Effector CD4-positive, alpha-beta T cell (primary cell): ENCODE measurements at places on chromosomes 11 and 22.

GRCh38 chr22:29113319-29113718 lies 40.5 kb downstream of the KREMEN1 start:
- no peak for DNase-seq

DNA sequence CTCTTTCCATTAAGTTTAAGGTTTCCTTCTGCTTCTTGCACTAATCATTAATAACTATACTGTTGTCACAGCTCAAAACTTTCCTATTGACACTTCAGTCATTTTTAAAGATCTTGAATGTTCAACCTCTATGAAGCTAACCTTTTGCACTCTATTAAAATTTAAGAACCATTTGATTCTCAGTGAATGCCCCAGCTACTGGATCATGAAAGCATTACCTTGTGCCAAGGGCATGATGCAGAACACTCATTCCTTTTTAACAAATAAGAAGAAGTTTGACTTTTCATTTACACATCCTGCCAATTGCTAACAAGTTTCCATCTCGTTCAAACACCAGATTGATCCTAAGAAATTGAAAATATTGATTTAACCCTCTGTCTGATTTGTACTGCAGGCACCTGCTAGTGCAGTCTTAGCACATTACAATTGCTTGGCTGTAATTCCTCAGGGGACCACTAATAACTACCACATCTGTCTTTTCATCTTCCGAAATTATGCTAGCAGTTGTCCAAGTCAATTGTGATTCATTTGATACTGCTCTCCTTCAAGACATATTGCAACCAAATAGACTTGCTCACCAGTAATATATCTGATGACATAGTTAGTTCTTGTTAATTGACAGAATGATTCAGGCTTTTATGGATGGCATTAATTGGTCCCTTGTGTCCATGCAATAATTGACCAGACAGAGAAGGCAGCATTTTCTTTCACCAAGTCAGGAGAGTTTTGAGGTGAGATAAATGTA lies 158.4 kb downstream of the TEAD1 start:
- no peak for DNase-seq

GRCh38 chr22:48496226-48496845 lies 1331.3 kb downstream of the BRD1 start:
- no peak for DNase-seq

- DNase-seq = no peak
Measured at GRCh38 chr22:26779108-26779507, 121.7 kb downstream of the MIAT start.

- DNase-seq = no peak
Measured at GRCh38 chr11:17642980-17643379, 76.4 kb upstream of the MYOD1 start.

DNA sequence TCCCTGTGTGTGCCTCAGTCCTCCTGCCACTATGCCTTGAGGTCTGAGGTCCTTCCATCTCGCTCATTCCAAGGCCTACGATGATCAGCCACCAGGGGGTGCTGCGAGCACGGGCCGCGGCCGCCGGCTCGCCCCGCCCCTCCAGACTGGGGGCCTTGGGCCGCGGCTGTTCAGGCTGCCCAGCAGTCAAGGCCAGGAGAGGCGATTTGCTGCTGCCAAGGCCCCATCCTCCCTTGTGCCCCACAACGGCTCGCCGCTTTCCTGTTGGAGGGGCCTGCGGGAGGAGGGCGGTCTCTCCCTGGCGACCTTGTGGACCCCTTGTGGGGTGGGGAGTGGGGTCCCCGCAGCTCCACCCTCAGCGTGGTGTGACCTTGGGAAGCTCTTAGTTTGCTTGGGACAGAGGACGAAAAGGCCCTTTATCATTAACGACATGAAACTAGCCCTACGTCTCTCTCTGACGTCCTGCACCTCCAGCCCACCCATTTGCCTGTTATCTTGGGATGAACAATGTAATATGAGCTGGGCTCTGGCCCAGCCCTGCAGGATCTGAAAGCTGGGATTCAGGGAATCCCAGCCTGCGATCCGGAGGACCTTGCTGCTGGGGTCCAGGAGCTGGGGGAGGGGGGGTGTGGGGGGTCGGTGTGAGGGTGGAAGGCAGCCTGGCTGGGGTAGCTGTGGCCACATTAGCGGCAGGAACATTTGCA lies 5.3 kb upstream of the GALR3 start:
- DNase-seq = peak; percentile 72

DNA sequence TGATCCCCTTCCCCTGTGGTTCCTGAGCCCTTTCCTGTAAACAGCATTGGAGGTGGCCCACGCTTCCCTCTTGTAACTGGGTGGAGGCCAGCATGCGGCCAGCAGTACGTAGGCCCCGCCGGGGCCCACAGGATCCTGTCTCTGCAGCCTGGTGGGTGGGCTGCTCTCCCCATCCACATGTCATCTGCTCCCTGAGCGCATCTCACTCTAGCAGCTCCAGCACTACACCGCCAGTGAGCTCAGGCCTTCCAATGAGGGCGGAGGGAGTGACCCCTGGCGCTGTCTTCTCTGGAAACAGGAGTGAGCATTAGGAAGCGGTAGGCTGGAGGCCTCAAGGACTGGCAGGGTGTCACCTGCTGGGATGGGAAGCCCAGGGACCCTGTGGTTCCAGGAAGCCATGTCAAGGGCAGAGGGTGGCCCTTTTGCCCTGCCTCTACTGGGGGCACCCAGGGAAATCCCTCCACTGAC lies 363.9 kb downstream of the TBC1D22A start:
- no peak for DNase-seq

DNA sequence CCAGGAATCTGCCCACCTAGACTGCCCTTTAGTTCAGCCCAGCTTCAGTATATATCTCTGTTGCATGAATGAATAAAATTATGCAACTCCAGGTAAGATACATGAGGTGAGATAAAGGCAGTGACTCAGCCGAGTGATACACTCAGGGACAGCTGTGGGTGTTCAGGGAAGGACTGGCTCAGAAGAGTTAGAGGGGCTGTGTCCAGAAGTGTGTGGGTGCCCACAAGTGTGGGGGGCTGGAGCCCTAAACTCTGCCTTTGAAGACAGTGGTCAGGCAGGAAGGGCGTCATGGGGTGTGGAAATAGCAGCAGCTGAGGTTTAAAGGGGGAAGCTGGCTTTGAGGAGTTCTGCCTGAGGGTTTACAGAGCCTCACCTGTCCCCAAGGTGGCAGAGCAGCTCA lies 8.3 kb downstream of the FTH1 start:
- DNase-seq = no peak

DNA sequence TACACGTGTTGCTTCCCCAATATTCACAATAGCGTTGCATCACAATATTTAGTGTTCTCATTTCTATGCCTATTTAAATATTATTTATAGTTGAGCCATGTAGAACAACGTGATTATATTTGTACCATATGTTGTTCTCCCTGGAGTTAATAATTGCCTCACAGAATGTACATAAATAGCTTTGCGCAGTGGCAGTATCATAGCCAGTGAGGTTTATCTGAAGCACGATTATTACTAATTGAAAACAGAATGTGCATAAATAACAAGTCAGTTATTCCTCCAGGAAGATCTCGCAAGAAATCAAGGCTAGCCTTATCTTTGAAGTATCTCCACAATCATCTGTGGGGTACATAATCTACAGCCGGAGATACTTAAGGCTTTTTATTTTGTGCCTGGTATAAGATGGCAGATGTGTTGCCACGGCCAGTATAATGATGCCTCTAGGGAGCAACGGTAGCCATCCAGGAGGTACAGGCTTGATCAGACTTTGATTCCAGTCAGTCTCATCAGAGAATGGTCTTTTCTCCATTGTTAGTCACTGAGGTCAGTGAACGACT lies 197.5 kb downstream of the MSANTD4 start:
- DNase-seq = no peak

GRCh38 chr11:109552376-109552775 lies 130.4 kb downstream of the C11orf87 start:
- no peak for DNase-seq

DNA sequence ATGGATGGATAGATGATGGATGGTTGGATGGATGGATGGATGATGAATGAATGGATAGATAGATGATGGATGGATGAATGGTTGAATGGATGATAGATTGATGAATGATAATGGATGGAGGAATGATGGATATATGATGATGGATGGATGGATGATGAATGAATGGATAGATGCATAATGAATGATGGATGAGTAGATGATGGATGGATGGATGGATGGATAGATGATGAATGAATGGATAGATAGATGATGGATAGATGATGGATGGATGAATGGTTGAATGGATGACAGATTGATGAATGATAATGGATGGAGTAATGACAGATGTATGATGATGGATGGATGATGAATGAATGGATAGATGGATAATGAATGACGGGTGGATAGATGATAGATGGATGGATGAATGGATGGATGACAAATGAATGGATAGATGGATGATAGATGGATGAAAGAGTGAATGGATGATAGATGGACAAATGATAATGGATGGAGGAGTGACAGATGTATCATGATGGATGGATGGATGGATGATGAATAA lies 1466.5 kb downstream of the BRD1 start:
- no peak for DNase-seq

DNA sequence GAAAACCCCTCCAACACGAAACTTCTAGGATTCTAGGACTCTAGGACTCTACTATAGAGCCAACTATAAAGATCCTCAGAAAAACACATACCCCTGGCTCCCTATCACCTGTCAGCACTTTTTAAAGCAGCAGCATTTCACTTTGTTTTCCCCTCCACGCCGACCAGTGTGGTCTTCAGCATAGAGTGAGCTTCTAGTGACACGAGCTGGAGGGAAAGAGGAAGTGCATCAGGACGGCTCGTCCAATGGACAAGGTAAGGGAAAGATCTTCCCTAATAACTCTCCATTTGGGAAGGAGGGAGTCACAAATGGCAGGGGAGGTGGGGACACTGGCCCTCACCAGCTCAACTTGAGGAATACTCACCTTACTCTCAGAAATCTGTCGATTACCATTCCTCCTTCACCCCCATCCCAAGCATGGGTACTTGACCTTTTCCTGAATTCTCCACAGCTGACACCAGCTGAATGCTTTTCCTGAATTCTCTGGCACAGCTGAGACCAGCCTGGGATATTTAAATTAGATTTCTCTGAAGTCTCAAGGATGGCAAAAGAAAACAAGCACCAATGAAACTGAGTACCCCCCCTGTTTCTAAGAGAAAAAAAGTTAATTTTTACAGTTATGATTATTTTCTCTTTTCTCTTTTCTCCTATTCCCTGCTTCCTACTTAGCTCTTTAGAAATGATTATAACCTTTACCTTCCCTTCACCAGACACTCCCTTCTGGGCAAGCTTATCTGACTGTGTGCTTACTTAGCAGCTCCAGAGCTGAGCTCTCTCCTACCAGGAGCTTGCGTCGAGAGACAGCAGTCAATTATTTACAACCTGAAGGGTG lies 33.3 kb upstream of the NNMT start:
- DNase-seq = no peak

DNA sequence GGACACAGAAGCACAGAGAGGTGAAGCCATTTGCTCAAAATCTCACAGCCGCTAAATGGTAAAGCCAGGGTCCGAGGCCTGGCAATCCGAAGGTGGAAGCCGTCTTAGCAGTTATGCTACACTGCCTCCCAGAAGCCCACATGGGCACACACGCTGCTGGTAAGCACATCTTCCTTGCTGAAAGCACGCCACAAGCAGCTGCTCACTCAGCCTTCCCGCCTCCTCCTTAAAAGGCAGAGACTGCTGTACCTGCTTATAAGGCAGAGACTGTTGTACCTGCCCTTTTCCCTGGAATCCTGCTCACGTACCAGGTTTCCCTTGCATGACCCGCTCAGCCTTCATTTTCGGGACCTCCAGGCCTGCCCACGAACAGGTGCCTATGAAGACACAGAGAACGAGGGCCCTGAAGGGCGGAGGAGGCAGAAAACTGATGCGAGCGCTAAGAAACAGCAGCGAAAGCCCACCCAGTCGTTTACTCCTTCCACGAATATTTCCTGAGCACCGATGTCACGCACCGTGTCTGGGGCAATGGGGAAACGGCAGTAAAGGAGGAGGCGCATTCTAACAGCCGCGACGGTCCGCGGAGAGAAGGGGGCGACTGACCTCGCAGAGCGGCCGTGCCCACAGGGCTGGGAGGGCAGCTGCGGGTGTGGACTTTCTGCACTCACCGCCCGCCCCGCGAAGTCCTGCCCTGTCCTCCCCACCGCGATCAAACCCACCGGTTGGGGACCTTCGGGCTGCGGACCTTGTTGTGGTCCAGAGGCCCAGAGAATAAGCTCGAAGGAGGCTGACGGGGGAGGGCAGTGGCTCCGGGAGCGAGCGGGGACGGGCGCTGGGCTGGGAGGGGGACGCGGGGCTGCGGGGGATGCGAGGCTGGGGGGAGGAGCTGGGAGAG lies 13.0 kb downstream of the SPATA19 start:
- no peak for DNase-seq

GRCh38 chr22:29450222-29450621 lies 11.8 kb downstream of the RFPL1 start:
- DNase-seq = no peak

GRCh38 chr11:30210357-30210756 lies 20.5 kb upstream of the FSHB start:
- DNase-seq = no peak

GRCh38 chr22:30044369-30044768 lies 35.9 kb upstream of the HORMAD2 start:
- DNase-seq = no peak

- DNase-seq = no peak
Measured at GRCh38 chr11:16862726-16863125, 124.3 kb downstream of the C11orf58 start.

DNA sequence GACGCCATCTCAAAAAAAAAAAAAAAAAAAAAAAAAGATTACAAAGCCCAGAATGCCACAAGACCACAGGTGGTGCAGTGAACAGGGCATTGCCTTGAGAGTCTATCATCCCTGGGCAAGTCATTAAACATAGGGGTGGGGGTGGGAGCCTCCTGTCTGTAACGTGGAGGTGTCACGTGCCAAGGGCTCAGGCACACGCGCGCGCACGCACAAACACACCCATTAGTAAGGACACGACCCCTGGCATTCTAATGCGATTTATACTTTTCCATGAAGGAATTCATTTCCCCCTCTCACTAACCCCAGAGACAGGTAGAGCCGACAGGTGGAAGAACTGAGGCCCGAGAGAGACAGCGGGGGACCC lies 5.8 kb upstream of the GCAT start:
- no peak for DNase-seq

GRCh38 chr11:77505956-77506355 lies 32.1 kb upstream of the PAK1 start:
- DNase-seq = no peak

GRCh38 chr11:132367293-132367692 lies 996.9 kb downstream of the NTM start:
- DNase-seq = no peak

DNA sequence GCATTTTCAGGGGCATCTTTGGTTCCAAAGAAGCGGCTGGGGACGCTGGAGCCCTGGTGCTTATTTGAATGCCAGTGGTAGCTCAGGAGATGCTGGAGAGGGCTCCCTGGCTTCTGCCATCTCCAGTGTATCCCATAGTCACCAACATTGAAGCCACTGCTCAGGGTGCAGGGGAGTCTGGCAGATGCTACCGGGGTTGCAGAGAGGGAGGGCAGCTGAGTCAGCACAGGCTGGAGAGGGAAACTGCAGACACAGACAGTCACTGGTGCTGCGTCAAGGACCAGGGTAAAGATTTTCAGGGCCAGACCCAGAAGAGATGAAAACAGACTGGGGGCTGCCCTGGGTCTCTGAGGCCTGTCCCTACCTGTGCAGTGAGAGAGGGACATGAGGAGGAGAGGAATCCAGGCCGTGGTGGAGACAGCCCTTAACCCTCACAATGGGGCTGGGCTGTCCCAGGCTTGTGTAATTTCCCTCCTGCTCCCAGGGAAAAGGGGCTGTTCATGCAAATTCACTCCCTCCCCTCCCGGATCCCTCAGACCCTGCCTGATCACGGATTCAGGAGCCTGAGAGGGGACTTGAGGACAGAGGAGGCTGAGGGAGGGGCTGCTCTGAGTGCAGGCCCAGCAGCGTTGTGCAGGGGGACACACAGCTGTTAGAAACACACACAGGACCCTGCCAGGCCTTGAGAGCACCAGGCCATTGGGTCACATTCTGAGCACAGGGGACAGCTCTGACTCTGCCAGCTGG lies 126.9 kb upstream of the GRK3 start:
- DNase-seq = no peak
